ENCODE measurements at places on chromosomes 16 and 17.

- DNase-seq = no peak
These were observed 5.4 kb downstream of the RHBDF2 start for GRCh38 chr17:76495663-76496400.

DNA sequence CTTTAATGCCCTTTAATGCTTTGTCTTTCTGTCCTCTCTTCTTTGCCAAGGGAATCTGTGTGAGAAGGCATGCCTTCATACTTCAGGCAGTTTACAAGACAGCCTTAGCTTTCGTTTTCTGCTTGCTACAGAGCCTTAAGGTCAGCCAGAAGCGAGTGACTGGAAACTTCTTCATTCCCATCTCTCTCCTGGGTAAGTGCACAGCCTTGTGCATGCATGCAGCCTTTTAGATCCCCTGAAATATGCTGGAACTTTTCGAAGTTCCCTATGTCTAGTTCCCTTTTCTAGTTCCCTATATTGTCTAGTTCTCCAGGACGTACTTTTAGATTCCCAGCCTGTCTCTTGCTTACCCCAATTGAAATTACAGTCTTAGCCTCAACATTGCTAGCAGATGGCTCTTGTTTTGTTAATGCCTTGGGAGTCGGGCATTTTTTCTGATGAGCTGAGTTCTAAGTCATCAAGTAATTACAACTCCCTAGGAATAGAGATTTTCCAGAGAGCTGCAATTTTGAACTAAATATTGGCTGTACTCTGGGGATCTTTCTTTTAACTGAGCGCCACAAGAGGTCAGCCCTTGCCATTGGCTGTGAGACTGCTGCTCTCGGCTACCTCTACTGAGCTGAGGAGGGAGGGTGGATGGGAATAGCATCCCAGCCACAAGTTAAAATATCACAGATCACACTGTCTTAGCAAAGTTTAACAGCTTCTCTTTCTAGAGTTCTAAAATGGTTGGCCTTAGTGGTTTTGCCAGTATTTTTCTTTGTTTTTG is 22.7 kb upstream of the PPM1D start:
- no peak for DNase-seq

DNA sequence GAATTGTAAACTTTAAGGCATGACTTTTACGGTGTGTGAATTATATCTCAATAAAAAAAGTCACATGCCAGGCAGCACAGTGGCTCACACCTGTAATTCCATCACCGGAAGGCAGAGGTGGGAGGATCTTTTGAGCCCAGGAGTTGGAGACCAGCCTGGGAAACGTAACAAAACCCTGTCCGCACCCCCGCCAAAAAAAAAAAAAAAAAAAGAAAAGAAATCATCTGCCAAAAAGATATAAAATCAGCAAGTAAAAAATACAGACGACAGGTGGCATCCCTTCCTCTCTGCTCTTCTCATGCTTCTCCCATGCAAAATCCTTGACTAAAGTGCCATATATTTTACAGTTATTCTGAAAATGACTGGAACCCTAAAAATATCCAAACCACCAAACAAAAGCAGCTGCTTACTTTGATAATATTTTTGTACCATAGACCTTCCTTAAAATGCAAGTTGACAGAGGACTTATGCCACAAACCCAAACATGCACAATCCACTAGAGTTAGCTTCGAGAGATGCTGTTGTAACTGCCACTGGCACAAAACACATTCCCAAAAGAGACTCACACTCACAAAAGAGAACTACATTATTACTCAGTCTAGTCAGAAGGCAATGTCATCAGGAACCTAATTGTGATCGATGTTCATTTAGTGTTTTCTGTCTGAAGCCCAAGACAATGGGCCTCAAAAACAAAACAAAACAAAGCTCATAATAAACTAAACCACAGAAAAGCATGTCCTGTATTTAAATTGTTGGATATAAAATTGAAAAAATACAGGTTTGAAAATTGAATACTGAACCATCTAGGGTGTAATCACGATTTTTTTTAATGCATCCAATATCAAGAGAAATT is 2.4 kb downstream of the CRLF3 start:
- DNase-seq = no peak

GRCh38 chr17:78230252-78230962 is 1.0 kb upstream of the TMEM235 start:
- DNase-seq = no peak

GRCh38 chr17:81823820-81824550 is 9.1 kb downstream of the MCRIP1 start:
- DNase-seq = no peak
